Ecto neural progenitor cell (in vitro differentiated cells): ENCODE measurements at places on chromosomes 5 and 9.

DNA sequence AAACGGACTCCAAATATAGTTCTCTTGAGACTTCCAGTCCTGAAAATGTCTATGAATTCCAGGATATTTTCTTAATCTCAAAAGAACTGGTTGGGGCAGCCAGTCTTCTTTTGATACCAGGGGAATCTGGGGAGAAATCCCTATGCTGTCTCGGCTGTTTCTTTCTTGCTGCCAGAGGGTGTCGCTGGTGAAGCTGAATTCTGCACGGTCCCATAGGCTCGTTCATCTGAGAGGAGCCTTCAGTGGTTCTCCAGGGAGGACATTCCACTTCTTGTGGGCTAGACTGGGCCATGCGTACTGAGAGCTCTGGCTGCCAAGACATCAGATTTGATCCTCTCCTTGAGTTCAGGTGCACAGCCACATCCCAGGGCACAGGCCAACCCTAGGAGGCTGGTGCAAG, 155.0 kb upstream of the CLINT1 start:
- DNase-seq = peak; percentile 57

DNA sequence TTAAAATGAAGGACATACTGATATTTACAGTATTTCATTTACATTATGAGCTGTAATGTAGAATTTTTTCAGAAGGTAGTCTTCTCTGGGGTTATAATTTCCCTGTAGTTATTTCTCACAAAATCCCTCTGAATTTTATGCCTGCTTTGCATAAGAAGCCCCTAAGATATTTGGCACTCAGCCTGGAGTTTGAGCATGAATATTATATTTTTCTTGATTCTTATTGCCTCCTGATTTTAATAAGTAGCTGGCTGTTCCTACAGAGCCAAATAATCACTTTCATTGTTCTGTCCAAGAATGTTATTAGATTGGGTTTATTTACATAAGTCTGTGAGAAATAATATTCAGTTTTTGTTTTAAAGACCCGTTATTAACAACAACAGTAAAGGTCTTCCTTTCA, 195.0 kb downstream of the FER start:
- DNase-seq = no peak

GRCh38 chr5:29113516-29113915, 2075.1 kb upstream of the CDH9 start:
- no peak for DNase-seq

GRCh38 chr5:78275998-78276543, 18.4 kb downstream of the AP3B1 start:
- no peak for DNase-seq

GRCh38 chr5:124206540-124206939, 539.9 kb downstream of the ZNF608 start:
- no peak for DNase-seq

- DNase-seq = peak; percentile 96
These were observed at the start of gene RNF14 for GRCh38 chr5:141968914-141969608. Gene RNF14, plus strand, starts transcription at chr5:141969105. Its CDS starts 4,484 bp downstream, at chr5:141973589.

DNA sequence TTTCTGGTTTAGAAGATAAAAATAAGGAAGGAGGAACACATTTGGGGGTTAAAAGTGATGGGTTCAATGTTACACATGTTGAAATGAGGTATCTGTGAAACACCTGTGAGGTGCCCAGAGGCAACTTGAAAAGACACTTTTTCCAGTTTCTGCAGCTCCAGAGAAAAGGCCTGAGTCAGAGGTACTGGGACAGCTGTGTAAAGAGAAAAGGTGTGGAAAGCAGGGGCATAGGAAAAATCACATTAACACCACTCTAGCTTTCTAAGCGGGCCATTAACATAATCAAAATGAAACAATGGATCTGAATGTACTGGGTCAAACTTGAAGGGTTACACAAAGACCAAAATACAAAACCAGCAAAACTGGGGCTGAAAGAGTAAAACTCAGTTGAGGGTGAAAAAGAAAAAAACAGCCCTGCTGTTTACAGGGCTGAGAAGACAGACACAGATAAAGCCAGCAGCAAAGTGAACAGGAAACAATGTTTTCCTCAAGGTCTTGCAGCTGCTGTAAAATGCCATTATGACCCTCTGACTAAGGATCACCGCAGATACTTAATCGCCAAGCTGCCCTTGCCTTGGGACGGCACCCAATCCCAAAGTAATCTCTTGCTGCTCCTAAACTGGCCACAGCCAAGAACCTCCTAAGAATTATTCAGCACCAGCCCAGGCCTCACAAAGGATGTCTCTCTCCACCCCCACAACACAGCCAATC, 104.7 kb downstream of the DROSHA start:
- no peak for DNase-seq

GRCh38 chr9:97660340-97660739, 26.7 kb downstream of the NCBP1 start:
- DNase-seq = no peak

GRCh38 chr5:10507575-10508096, 56.2 kb upstream of the ANKRD33B start:
- DNase-seq = no peak

DNA sequence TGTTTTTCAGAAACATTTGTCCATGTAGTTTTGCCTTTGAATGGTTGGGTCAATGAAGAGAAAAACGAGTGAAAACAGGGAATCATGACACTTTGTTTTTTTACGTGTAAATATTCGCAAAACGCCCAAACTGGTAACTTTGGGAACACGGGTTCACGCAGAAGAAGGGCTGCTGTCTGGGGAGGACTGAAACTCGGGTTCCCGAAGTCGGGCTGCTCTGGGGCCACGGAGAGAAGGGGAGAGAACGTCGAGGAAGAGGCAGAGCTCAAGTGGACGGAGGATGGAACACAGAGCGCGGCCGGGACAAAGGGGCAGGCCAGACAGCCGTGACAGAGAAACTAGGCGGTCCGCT, 478 bp upstream of the SETD9 start:
- no peak for DNase-seq

- no peak for DNase-seq
These were observed 63.5 kb upstream of the RAD23B start for GRCh38 chr9:107219486-107220077.

DNA sequence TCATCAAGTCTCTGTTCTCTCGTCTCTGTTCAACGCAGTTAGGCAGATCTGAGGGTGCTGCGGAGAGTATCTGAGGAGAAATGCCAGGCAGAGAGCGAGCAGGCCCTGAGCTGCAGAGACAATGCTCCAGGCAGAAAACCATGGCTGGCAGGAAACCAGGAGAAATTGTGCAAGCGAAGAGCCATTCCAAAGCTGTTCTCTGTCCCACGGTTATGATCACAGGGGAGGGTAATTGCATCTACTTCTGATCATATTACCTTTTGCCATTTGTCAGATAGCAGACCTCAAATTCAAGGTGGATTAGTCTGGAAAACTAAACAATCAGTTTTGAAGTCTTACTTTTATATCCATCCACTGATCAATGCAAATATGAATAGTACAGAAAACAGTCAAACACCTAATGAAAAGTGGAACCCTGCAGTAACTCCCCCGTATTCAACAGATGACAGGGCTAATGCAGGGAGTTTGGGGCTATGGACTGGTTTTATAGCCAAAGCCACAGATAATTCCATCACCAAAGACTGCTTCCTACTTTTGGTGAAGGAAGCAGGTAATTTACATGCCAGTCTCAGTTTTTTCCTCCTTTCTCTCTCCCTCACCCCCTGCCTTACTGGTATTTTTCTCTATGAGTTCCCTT, 228.0 kb downstream of the DCP2 start:
- DNase-seq = no peak

DNA sequence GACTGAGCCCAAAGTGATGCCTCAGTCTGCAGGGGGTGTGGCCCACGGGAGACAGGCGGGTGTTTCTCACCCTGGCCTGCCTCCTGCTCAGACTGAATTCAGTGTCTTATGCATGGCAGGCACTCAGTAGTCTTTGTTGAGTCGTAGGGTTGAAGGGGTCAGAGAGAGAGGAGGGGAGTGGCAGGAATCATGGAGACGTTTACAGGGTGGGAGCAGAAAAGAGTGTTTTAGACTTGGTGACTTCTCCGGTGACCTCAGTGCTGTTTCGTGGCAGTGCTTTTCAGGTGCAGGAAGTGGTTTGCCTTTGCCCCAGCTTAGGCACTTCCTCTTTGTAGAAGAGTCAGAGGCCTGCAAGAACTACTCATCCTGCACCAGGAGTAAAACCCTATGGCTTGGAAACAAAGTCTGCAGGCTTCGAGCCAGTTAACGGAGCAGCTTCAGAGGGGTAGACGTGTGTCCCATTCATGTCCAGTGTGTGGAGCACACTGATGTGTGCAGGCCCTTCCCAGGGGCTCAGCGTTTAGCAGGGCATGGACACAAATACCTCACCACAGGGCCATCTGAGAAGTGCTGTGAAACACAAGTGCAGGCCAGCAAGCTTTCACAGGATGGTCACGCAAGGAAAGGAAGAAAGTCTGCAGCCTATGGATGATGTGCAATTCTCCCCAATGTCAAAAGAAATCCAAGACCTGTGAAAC, 24.5 kb upstream of the SEMA4D start:
- no peak for DNase-seq

DNA sequence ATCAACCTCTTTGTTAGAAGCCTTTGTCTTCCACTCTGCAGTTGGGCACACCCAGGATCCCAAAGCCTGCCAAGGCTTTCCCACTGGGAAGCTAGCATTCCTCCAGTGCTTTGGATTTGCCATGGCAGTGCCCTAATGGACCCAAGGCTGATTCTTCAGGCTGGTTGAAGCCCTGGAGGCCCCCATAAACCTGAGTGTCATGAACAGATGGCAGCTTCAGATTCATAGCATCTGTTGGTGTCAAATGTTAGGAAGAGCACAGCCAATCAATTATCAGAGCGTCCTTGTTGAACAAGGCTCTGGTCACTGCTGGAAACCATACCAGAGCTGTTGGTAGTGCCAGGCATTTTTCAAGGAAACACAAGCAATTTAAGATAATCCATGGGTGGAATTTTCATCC, 241.1 kb upstream of the KLF4 start:
- DNase-seq = no peak

DNA sequence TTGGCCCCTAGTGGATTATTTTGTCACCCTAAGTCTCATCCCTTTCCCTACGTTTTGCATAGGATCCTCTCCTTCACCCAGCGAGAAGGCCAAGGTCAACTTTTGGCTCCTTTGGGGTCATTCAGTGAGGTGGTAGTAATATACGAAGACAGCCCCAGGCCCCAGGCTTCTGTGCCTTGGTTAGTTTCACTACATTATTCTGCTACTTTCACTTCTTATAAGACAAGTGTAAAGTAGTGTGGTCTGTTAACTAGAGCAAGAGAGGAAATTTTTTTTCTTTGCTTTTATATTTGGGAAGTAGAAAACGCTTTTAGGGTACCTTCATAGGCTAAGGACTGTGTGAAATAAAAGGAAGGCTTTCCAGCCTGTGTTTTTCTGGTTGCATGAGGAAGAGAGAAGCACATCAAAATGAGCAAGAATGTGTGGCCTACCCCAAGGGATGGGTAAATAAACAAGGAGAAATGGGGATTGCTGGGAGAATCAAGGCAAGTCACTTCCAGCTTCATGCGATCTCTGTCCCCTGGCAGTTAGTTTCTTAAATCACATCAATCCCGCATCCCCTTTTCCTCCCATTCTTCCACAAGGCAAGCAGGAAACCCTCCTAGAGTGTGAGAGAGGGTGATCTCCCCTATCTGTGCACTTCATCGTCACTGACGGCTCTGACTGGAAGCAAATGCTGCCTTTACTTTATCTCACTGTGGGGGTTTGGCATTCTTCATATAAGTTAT, 677.0 kb upstream of the WWC1 start:
- no peak for DNase-seq

DNA sequence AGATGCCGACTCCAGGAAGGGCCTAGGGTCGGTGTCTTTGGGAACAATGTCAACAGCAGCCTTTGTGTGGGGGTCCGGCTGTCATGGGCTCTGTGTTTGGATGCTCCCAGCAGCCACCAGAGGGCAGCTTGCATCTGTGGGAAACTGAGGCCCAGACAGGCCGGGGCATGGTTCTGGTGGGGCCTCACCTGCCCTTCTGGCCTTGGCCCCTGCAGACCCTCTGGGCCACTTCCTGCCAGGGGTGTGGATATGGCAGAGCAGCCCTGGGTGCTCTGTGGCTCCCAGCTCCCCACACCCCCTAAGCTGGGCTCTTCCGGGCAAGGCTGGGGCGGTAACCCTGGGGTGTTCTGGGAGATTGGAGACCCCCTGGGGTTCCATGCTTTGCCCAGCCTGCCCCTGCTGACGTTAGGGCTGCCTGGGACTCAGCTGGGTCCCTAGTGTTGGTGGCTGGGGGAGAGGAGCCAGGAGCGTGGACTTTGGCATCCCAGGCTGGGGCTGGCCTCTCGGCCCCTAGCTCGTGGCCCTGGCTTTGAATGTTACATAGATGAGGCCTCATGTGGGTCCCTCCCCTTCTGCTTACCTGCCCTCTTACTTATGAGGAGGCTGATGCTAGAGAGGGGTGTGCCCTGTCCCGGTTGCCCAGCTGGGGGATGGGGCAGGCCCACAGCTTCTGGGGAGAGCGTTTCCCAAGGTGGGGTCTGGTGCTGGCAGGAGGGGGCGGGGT, 38.3 kb downstream of the RXRA start:
- DNase-seq = no peak

- DNase-seq = no peak
These were observed 40.5 kb upstream of the KIAA1958 start for GRCh38 chr9:112446080-112446479.

DNA sequence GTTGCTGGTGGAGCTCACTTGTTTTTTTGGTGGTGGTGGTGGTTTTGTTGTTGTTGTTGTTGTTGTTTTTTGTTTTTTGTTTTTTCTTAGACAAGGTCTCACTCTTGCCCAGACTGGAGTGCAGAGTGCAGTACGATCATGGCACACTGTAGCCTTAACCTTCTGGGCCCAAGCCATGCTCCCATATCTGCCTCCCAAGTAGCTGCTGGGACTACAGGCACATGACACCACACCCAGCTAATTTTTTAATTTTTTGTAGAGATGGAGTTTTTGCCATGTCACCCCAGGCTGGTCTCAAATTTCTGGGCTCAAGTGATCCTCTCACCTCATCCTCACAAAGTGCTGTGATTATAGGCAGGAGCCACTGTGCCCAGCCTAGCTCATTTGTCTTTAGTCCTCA, 53.5 kb downstream of the NUP214 start:
- no peak for DNase-seq

GRCh38 chr9:98345011-98345410, 89.6 kb upstream of the TBC1D2 start:
- DNase-seq = no peak

- DNase-seq = no peak
These were observed 124.4 kb downstream of the SLC28A3 start for GRCh38 chr9:84216151-84216550.

- DNase-seq = no peak
These were observed 135.0 kb upstream of the LHFPL2 start for GRCh38 chr5:78783434-78784130.

DNA sequence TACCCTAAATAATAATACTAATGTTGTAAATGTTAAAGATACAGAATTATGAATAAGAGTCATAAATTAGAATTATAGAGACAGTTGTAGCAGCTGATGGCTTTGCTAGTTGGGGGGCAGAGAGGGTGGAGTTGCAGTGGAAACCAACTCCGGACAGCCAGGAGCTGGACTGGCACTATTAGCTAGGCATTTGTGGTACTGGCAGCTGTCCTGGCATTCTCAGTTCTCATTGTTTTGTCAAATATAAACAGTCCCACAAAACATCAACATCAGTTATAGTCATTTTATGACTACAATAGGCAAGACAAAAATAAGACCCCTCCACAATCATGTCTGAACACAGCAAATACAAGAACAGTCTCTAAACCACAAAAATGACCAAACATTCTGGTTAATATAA, 2.8 kb upstream of the FBXL17 start:
- DNase-seq = no peak

- DNase-seq = no peak
These were observed 407.7 kb upstream of the GRAMD2B start for GRCh38 chr5:126015235-126016181.

GRCh38 chr9:123064716-123065115, 31.2 kb downstream of the GPR21 start:
- DNase-seq = no peak
